ENCODE measurements at places on chromosomes 4 and X.
A peak's percentile ranks its signal among the peaks of the same experiment; 100 is the strongest.

GRCh38 chr4:184848510-184848909 is 22.7 kb upstream of the ACSL1 start:
- DNase-seq: no peak

GRCh38 chrX:119760026-119760877 is 1.9 kb downstream of the SOWAHD start:
- no peak for DNase-seq

GRCh38 chrX:131066237-131066636 is 8.1 kb downstream of the ARHGAP36 start:
- DNase-seq: no peak

DNA sequence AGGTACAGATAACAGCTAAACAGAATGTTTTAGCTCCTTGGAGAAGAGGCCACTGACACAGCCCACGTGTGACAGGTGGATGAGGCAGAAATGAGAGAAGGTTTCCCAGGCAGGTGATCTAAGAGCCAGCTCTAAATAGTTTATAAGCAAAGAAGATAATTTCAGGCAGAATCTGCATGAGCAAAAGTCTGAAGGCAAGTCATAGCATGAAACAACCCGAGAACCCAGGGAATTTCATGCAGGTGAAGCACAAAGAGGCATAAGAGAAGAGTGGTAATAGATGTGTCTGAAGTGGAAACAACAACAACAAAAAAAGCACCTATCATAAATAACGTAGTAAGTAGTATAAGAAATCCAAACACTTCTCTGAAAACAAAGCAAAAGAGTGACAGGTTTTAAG is 275.8 kb upstream of the CPEB2 start:
- no peak for DNase-seq

- peak; percentile 69 for DNase-seq
Observed at GRCh38 chrX:129726307-129727111, 12.3 kb upstream of the XPNPEP2 start.

DNA sequence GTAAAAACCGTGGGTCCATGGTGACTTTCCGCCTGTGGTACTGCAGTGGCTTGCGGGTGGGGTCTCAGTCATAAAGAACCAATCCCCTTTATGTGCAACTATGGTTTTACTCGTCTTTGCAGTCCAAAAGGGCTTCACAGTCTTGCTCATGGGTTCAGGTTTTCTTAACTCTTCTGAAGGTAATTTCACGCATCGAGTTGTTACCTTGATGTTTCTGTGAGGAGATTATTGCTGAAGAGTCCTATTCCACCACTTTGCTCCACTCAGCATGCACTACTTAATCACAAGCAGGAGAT is 41.5 kb downstream of the F8 start:
- no peak for DNase-seq

DNA sequence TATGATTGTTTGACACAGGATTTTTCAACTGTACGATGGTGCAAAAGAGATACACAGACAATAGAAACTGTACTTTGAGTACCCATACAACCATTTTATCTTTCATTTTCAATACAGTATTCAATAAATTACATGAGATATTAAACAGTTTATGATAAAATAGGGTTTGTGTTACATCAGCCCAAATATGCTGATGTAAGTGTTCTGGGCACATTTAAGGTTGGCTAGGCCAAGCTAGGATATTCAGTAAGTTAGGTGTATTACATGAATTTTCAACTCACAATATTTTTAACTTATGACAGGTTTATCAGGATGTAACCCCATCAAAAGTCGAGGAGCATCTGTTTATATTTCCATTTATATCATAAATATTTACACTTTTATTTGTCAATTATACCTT is 42.9 kb upstream of the PLS3 start:
- no peak for DNase-seq

GRCh38 chrX:5051831-5052491 is 1176.7 kb downstream of the NLGN4X start:
- no peak for DNase-seq

DNA sequence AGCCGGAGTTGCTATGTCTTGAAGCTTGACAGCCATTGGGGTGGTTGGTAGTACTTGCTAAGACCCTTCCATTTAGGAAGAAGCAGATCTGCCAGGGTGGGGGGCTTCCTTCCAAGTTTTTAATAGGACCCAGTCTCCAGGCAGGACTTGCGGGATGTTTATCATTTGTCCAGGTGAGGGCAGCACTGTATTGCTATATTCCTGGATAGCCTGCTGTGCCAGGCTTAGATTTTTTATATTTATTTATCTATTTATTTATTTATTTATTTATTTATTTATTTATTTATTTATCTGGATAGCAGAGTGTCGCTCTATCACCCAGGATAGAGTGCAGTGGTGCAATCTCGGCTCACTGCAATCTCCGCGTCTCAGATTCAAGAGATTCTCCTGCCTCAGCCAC is 87.4 kb upstream of the CT45A1 start:
- DNase-seq: no peak

DNA sequence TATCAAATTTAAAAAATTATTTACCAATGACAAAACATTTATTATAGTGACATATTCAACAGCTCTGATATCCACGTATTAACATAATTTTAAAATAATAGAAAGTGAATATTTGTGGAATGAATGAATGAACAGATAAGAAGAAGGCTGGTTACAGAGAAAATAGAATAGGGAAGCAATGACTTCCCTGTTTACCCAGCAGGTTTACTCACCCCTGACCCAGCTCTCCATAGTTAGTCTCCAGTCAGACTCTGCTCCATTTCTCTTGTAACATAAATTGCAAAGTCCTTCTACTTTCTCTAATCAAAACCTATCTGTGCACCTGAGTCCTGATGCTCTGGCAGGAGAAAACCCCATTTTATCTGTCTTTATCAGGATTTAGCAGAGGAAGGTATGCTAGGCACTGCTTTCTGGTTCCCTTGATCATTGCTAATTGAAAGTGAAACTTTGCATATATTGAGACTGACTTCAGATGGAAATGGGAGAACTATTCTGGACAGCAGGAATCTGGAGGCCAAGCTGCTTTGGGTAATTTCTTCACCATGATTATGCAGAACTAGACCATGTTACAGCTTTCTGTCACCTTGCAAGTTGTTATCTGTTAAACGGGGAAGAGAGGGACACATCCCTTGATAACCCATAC is 363.0 kb downstream of the FAT4 start:
- DNase-seq: no peak

DNA sequence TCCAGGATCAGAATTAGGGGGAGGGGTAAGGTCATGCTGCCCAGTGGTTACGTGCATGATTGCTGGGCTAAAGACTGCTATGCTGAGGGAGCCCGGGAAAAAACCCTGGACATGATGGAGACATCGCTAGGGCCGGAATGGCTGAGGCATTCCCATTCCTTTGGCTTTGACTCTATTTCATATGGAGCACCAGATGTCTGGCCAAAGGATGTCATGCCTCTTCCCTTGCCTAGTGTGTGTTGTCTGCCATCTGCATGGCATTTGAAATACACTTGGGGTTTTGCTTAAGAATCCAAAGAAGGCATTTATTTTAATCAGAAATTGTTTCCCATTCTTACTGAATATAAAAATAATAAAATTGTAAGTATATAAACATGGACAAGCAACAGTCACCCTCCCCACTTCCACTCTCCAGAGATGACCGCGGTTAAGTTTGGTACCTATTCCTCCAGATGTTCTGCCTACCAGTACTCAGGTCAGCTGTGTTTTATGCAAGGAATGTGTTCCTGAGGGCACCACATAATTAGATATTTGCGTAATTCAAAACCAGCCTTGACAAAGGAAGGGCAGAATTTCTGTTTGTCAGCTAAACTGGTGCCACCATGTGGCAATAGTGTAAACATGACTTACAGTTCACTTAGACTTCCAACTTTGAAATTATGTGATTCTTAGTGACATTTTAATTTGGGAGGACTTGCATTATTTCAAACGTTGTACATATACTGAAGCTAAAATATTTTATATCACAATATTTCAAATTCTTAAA is 105.9 kb downstream of the CT47B1 start:
- DNase-seq: no peak

- DNase-seq: no peak
Observed at GRCh38 chr4:26856906-26857277, 3.7 kb upstream of the STIM2 start.

DNA sequence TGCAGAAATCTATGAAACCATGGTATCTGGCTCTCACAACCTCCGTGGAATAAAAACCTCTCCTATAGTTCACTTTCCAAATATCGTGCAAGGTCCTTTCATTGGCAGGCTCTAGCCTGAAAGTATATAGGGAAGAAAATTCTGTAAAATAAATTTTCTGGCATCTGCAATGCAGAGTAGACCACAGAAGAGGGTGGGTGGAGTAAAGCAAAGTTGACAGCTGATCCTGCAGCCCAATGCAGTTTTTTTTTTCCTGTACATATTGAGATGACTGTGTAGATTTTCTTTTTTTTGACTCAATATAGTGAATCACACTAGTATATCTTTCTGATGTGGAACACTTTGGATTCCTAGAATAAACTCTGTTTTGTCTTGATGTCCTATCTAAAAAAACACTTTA is 56.7 kb downstream of the NPY2R start:
- DNase-seq: no peak

- no peak for DNase-seq
Observed at GRCh38 chr4:67568820-67569219, 10.3 kb downstream of the STAP1 start.

GRCh38 chrX:152641996-152642395 is 4.3 kb downstream of the GABRQ start:
- no peak for DNase-seq

DNA sequence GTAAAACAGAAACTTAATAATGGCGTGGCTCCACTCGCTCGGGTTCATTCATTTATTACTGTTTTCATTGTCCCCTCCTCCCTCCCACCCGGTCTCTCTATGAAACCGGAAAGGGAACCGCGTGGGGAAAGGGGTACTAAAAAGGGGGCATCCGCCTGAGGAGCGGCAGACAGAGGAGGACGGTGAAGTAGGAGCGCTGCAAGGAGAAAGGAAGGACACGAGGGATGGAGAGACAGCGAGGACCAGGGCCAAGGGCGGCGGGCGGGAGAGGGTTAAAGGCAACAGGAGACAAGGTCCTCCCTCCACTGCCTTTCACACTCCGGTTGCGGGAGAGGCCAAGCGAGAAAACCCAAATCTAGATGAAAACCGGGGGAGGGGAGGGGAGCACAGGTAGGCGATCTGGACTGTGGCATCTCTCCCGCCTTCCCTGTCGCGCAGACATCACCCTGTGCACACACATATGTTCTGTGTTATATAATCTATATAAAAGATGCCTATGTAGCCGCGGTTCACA is 829 bp downstream of the ELOVL6 start:
- DNase-seq: peak; percentile 87
